ENCODE measurements at places on chromosomes 1 and 21. TPM values are rescaled to one million over a fixed set of nuclear protein-coding genes. Genes with fewer than 3 reads are reported as not detected.

AIM2 gene
- total RNA-seq = not detected

C8A gene
- not detected for total RNA-seq

DNA sequence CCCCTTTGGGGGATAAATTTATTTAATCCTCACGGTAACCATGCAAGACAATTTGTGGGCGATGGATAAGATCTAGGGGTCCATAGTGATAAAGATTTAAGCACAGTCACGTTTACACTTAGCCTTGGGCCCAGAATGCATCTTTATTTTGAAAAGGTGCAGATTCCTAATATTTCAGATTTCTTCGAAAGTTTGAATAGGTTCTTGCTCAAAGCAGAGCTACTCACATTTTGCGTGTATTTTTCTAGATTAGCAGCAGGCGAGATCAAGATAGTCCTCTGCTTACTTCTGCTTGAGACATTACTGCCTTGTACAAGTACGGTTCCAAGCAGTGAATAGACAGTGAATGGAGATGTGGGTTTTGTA lies 647 bp downstream of the TSEN15 start:
- DNase-seq = peak; percentile 17

DNA sequence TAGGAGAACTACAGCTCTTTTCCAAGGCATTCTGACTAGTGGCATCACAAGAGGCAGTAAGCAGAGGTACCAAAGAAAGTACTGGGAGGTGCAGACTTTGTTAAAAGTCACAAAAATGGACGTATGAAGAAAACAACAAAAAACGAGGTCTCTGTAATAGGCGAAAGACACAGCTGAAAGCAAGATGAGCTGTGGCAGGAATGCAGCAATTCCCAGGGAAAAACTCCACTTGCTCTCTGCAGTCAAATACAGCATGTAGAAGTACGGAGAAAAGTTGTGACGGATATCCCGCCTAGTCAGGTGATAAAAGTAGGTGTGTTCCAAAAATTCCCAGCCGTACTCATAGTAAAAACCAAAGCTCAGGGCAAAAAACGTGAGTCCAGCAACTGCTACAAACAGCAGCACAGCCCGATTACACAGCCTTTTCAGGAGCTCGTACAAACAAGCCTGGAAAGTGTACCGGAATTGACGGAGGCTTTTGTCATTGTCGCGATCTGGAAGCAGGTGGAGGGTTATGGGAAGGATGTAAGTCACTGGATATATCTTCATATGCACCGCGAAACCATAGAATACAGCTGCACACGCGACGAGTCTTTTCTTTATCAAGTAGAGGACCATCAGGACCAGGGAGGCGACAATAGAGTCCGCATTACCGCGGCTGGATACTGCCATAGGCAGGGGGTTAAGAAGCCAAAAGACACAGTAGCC lies 979 bp downstream of the PIGM start:
- peak; percentile 21 for DNase-seq

- peak; percentile 57 for DNase-seq
These were observed 385.1 kb upstream of the USP24 start for GRCh38 chr1:55600242-55600641.
